ENCODE measurements at places on chromosomes 2 and 18.

DNA sequence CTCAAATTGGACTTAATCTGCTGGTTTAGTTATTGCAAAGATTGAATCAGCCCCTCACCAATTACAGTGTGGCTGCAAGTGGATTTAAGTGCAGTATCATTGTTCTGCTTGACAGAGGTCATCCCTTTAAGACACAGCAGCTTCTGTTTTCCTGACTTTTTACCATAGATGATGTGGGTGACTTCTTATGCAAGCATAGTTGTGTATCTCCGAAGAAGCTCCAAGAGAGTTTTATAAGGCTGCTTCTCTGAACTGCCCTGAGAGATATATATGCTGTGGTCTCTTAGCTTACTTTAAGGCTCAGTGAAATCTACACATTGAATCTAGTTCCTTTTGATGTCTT is 3.5 kb downstream of the TRIB2 start:
- DNase-seq: no peak

GRCh38 chr18:36309436-36310391 is 12.2 kb downstream of the FHOD3 start:
- peak; percentile 8 for DNase-seq

DNA sequence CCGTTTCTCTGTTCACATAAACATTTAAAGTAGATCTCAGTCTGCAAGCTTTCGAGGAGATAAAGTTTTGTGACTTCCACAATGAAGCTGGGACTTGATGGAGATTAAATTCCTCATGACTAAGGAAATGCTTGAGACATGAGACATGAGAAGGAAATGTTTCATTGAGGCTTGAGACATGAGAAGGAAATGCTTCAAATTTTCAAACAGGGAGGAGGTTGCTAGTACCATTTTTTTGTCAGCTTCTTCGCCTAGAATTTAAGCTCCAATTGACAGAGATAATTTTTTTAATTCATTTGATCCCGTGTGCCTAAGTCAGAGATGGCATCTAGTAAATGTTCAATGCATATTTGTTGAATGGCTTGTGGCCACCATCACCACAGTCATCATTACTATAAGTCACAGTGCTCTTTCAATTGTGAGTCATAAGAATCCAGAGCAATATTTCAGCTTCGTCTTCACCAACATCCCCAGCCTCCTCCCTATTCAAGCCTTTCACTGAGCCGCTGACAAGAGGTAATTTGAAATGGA is 543 bp upstream of the MARCHF4 start:
- peak; percentile 87 for DNase-seq

DNA sequence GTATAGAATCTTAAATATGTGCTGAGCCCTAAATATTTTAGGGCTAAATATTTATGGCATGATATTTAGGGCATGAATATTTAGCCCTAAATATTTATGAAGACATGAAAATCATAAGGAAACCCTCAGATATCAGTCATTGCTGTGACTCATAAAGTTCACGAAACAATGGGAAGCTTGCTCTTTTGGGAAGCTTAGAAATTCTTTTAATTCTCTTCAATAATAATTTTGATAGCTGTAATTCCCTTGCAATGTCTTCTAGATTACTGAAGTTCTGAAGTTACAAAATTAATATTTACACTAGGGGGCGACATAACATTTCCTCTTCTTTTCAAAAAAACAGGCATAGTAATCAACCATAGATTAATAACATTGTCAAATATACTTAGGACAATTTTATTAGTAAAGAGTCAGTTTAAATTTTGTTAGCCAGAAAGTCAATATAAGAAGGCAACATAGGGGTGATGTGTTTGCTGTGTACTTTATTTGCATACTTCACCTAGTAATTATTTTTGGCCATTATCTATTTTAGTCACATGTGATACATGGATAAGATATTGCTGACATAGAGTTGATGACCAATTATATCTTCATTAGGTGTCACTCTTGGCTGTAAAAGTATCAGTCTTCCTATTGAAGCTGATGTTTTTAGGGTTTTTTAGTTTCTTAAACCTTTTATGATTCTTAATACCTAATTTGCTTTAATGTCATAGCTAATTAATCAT is 13.2 kb downstream of the ZNF804A start:
- peak; percentile 9 for DNase-seq

GRCh38 chr2:70132244-70133126 is 45.2 kb downstream of the PCBP1 start:
- DNase-seq: peak; percentile 79

DNA sequence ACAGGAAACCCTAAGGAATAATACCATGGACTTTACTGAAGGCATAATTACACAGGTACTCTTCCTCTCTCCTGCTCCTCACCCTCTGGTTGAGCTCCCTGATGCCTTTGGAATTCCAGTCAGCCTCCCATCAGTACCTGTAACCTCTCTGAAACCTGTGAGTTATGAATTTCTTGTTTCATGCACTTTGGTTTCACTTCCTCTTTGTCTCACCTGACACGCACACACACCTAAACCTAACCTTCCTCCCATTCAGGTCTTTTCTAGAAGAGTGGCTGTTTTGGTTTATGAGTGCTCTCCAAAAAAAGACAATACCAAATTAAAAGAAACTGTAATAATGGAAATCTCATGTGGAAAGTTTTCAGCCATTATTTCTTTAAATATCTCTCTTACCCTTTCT is 451.3 kb upstream of the VWC2L start:
- no peak for DNase-seq
